ENCODE measurements at places on chromosomes 1 and 21.

GRCh38 chr1:229270547-229271447 is at the start of gene RAB4A:
TSS of gene RAB4A (plus strand) at chr1:229271111. CDS start at chr1:229271340, 229 bp downstream.
- DNase-seq, result peak; percentile 82

GRCh38 chr1:6486433-6487011 is 4.9 kb downstream of the PLEKHG5 start:
- DNase-seq, result peak; percentile 62

DNA sequence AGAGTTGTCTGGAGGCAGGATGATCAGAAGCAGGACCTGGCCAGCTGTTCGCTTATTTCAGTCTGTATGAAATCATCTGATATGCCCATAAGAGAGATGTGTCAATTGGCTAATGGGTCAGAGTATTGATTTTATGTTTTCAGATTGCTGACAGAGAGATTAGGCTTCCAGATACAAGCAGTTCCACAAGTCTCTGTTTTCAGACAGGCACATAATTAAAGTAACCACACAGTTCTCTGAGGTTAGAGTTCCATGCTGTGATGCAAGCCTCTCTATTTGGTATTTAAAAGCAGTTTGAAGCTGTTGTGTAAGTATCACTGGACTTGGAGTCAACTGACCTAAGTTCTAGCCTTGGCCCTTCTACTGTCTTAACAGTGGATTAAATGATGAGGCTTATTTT is 50.1 kb downstream of the ATF6 start:
- no peak for DNase-seq

GRCh38 chr1:73401666-73402065 is 796.3 kb downstream of the LRRIQ3 start:
- DNase-seq, result no peak

DNA sequence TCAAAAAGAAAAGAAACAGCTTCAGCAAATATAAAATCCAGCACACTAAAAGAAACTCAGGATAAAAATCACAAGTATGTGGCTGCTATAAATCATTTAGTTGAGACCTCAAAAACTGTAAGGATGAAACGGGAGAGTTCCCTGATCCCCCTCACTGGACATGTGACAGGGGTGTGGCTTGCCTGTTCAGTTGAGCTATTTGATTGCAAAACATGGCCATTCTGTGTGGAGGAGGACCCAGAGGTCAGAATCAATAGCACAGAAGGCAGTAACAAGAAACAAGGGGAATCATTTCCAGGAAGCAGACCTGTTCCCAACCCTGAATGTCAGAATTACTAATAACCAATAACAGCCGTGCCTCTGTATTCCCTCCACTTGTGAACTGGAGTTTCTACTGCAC is 27.9 kb downstream of the RBM11 start:
- no peak for DNase-seq

DNA sequence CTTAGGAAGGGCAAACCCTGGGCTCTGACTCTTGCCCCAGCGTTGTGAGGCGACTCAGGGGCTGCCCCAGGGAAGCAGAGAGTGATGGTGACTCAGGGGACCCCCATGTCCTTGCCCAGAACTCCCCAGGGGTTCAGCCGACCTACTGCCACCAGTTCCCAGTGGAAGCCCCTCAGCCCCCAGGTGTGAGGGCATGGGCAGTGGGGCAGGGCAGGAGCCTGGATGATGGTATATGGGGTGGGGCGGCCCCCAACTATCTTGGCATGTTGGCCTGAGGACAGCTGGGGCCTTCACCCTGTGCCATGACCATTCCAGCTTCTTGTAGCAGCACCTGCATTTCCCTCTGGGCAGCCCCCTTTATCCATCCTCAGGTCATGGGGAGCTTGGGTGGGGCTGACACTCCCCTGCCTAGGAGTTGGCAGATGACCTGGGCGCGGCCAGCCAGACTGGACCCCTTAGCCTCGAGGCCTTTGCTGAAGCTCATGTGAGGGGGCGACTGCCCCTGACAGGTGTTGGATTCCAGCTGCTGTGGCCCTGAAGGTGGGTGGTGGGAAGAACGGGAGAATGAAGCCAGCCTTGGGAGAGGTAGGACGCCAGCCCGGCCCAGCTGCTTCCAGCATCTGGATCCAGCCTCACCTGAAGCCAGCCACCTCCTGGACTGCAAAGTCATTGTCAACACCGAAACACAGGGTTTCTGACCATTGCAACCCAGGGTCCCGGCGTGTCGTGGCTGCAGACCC is 1.8 kb upstream of the FNDC10 start:
- DNase-seq, result no peak

GRCh38 chr1:155012026-155012546 is 9.5 kb downstream of the ZBTB7B start:
- DNase-seq, result peak; percentile 76

DNA sequence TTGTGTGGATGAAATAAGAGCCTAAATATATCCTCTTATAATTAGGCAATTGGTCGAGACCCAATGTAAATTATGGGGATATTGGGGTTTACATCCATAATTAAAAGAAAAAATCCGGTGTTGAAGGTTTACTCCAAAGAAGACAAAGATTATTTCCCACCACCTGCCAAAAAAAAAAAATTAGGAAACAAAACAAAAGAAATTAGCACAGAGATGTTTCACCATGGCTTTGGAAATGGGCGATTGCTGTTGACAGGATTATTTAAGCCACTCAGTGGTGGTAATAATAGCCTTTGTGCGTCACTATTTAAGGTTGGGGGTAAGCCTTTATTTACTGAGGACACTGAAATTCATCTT is 585 bp upstream of the GLRX2 start:
- DNase-seq, result no peak

DNA sequence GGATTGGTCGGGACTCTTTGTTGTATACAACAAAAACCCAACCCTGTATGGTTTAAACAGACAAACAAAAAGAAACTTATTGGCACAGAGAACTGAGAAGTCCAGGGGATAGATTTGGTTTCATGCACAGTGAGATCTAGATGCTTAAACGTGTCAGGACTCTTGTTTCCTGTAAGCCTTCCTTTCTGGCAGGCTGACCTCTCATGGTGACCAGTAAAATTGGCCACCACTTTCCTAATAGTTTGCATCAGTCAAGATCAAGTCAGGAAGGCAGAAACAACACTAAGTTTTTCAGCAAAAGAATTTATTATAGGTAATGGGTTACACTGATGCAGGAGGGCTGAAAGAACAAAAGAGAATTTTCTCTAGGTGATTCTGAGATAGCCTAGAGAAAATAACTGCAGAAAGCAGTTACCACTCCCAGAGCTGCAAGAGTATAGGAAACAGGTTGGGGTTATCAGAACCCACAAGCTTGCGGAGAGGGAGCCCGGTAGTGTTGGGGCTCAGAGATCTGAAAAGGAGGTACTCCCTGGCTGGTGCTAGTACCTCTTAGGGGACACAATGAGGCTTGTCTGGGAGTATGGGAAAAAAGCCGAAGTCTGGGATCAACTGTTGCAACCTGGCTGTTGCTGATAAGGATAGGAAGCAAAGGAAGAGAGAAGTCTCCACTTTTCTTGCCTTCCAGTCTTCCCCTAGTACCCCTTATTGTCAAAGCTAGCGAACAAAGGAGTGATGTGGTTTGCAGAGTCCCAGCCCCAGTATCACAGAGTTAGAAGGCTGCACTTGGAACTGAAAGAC is 21.4 kb downstream of the CITED4 start:
- no peak for DNase-seq

DNA sequence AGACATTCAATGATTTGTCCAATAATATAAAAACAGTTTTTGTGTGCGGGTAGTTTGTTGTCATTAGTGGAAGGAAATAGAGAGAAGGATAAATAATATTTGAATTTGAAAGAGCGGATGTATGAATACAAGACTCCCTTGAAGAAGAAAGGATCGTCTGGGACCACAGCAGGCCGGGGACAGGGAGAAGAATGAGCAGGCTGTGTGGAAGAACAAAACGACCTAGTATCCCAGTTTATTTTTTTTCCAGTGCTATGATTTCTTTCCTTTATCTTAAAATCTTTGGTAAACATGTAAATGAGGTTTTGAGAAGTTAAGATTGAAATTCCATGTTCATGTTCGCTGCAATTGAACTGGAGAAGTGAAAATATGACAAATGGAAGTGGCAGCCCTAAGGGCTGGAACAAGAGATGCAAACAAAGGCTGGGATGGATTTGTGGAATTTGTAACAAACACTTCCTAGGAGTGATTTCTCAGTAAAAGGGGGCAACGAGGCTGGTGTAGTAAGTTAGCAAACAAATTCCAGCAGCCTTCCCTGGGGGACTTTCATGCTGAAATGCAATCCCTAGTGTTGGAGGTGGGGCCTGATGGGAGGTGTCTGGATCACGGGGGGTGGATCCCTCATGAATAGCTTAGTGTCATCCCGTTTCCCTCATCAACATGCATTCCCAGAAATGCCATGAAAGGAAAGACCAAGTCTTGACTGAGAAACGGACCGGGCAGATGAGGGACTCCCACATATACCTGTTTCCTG is 10.2 kb upstream of the IFI16 start:
- peak; percentile 26 for DNase-seq

- DNase-seq, result no peak
Measured at GRCh38 chr1:239764546-239764945, 327.1 kb upstream of the FMN2 start.

DNA sequence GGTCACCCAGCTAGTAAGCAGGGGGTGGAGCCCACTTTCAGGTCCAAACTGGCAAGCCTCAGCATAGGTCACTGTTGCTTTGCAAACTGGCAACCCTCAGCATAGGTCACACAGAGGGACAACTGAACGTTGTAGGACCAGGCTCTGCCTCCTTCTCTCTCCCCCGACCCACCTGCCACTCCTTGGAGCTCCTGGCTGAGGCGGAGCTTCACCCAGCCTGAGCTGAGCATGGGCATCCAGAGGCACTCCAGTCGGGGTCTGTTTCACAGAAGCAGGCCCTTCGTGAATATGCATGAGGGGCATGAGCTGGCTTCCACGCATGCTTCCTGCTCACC is 24.2 kb downstream of the CAPZB start:
- no peak for DNase-seq

- no peak for DNase-seq
Measured at GRCh38 chr21:16767201-16767600, 745.6 kb upstream of the CXADR start.

- DNase-seq, result peak; percentile 67
Measured at GRCh38 chr1:3948344-3948743, 48.3 kb upstream of the C1orf174 start.

DNA sequence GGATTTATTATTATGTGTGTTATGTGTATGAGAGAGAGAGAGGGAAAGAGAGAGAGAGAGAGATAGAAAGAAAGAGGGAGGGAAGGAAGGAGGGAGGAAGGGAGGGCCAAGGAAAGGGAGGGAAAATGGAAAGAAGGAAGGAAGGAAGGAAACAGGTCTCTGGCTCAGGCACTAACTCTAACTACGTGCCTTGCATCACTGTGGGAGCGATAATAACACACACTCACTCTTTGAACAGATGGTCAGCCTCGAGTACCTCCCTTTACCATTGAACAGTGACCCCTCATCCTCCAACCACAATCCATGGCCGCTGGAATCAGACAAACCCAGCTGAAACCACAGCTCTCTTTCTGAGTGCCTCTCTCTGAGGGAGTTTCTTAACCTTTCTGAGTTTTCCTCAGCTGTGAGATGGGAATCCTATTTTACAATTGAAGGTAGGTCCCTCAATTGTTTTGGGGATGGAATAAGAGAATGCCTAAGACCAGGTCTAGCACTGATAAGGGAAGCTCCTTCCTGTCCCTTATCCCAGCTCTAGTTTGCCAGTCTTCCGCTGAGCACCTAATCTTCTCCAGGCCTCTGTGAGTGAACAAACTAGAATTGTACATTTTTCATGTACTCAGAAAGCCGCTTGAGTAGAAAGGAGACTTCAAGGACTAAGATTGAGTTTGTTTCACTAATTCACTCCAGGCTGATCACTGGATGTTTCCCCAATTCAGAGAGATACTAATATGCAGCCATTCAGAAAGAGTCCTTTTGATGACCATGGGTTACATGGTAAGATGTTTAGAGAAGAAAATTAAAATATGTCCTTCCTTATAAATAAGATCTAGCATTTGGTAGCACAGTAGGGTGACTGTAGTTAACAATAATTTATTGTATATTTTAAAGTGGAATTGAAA is 62.8 kb downstream of the IRF2BP2 start:
- no peak for DNase-seq

GRCh38 chr1:148263906-148264255 is 111.8 kb upstream of the NBPF11 start:
- DNase-seq, result no peak

DNA sequence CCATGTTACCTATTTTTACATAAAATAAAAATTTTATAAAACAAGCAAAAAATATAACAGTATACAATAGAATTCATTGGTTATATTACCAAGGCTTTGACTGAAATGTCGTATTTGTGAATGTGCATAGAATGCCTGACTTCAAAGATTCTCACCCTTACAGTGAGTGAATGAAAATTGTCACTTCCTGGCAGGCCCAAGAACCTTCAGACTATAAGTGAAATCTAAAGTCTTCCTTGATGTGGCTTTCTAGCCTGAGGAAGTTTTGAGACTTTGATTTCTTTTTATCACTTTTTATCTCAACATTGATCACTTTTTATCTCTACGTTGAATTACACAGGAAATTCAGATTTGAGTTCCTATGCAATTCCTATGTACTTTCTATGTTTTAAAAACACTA is 104.7 kb upstream of the KIAA0040 start:
- no peak for DNase-seq

DNA sequence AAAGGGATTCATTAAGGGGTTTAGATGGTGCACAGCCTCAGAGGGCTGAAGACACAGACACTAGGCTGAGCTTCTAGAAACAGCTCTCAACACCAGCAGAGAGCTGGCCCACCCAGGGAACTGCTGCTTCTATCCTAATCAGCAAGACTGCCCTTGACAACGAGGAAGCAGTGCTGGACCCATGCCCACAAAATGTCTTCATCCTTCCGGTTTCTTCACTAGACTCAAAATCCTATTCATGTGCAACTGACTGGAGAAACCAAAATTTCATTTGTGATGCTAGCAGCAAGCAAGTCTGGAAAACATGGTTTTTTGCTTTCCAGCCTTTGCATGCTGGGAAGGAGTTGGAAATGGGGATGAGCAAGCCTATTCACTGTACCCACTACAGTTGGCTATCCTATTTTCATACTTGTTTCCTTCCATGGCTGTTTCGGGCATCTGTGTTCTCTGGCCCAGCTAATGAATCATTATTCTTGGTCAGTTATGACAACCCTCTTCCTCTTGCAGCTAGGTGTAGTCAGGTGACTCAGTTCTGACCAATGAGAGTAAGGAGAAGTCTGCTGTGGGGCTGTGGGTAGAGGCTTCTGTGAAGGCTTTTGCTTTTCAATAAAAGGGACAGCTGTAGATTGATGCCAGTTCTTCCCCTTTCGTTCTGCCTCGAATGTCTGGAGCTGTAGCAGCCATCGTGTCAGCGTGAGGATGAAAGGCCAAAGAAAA is 14.6 kb upstream of the TMEM61 start:
- DNase-seq, result no peak
